ENCODE measurements at places on chromosomes 2 and 18. TPM values are rescaled to one million over a fixed set of nuclear protein-coding genes. Genes with fewer than 3 reads are reported as not detected.

Gene CFAP65
- 0.12 TPM for total RNA-seq

Gene FAM124B
- total RNA-seq: not detected

Gene CERKL
- not detected for total RNA-seq

Gene TEX44
- not detected for total RNA-seq

Gene MPHOSPH10
- total RNA-seq: 21.7 TPM

Gene TPO
- not detected for total RNA-seq

Gene AQP12A
- total RNA-seq: not detected

Gene GBX2
- 0.24 TPM for total RNA-seq

Gene MDH1B
- 1.2 TPM for total RNA-seq

Gene CRYGD
- total RNA-seq: not detected

Gene NCOA1
- total RNA-seq: 8.3 TPM

Gene SNED1
- total RNA-seq: 63.7 TPM

- DNase-seq: peak; percentile 97
These were observed 6.6 kb upstream of the CYP27C1 start for GRCh38 chr2:127226520-127227263.

DNA sequence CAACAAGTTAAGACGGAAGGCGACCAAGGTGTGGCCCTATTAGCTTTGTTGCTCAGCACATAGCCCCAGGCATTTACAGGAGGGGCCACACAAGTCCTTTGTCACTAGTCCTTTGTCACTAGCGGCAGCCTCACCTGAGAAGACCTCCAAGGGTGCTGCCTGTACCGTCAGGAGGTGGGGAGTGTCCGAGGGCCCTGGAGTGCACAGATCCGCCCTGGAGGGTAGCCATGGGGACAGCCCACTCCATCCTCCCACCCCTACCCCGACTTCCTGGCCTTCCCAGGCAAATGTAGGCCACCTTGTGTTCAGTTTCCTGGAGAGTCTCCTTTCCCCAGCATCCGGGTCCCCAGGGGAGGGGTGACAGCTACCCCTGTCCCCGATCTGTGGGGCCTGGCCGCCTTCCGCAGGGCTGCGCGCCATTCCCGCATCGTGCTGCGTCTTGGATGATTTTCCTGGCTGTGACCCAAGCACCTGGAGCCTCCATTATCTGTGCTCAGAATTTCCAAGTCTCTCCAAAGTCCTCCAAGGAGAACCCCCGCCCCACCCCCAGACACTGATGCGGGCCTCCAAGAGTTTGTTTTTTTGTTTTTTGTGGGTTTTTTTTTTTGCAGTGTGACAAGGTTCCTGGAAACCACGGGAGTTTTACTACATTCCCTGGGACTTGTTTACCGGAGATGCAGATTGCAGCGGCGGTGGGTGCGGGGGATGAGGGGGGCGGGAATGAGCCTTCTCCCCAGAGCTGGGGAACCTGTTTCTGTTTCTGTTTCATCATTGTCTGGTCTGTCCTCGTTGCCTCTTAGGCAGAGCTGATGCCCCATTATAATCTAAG lies 28.6 kb downstream of the TEX44 start:
- no peak for DNase-seq

- DNase-seq: no peak
These were observed 81.6 kb upstream of the TMEM17 start for GRCh38 chr2:62587592-62587991.

DNA sequence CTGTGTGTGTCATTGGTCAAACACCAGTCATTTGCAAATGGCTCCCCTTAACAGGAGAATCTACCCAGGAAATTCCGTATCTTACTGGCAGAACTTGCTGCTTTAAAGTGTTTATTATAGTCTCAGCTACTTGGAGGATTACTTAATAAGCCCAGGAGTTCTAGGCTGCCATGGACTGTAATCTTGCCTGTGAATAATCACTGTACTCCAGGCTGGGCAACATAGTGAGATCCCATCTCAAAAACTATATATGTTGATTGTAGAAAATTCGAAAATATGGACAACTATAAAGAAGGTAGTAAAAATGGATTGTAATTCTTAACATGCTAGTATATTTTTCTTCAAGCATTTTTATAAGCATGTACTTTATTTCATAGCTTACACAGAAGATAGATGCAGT lies 4.5 kb downstream of the ATIC start:
- no peak for DNase-seq

DNA sequence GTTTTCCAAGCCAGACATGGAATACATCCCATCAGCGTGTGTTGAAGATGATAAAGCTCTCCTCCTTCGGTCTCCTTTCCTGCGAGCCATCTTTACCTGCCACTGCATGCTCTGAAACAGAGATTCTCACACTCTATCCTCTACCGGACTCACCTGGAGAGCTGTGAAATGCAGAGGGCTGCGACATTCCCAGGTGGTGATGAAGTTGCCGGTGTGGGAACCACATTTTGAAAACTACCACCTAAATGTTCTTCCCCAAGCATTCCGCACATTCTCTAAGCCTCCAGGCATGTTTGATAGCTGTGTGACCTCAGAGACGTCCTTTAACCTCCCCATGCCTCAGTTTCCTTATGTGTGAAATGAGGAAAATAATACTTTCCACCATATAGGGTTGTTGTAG lies 226.2 kb upstream of the RAB6C start:
- no peak for DNase-seq

DNA sequence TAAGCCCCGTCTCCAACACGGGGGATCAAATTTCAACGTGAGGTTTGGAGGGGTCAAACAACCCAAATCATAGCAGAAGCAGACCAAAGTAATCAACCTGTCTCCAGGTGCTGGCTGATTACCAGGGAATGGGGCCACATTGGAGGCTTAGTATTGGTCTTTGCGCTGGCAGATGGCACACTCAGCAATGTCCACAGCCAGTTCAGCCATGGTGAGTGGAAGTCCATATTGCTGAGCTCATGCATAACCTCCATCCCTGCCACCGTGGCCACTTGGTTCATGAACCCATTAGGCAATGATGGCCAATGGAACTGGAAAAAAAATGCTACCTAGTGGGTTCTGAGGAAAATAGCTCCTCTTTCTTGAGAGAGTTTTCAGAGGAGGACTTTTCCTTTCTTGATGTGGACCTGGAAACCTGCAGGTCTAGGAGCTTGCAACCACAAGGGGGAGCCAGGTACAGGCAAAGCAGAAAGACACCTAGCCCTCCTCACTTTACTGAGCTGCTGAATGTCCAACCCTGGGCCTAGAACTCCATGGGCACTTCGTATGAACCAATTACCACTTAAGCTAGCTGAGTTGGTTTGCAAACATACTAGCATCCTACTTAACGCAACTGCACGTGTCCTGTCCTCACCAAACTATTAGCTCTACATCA lies 128.0 kb upstream of the GYPC start:
- DNase-seq: peak; percentile 47

DNA sequence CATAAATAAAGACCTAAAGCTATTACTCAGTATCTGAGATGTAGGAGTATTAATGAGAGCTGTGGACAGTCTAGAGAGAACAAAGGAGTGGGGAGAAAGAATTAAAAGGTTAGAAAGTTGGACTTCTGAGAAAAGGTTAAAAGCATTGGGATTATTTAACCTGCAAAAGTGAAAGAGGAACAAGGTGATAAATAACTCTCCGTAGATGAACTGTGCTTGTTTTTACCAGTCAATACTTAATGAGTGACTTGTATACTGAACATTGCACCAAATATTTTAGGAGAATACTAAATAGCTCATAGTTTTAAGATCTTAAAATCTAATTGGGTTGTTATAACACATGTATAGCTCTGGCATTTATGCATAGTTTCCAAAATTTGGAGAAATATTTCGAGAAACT lies 137.5 kb downstream of the GPD2 start:
- no peak for DNase-seq

- no peak for DNase-seq
These were observed 4.3 kb downstream of the ITPRID2 start for GRCh38 chr2:181895818-181896217.

GRCh38 chr2:133777574-133777960 lies 209.3 kb upstream of the NCKAP5 start:
- DNase-seq: peak; percentile 77

DNA sequence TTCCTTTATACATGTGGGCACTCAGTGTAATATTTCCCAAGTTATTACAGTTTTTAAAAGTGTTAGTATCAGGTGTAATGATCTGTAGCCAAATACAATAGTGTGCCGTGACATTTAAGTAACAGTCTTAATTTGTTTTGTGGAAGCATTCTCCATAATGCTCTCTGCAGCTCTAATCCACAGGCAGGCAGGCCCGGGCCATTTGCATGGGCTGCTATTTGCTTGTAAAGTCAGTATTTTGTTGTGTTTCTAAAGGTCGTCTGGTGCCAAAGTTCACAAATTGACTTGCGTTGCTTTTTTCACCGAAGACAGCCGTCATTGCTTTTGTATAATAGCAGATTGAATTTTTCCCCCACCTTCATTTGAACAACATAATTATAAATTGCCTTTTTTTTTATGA lies 153.0 kb downstream of the GBX2 start:
- no peak for DNase-seq

GRCh38 chr2:37976411-37976810 lies 51.3 kb downstream of the RMDN2 start:
- no peak for DNase-seq

DNA sequence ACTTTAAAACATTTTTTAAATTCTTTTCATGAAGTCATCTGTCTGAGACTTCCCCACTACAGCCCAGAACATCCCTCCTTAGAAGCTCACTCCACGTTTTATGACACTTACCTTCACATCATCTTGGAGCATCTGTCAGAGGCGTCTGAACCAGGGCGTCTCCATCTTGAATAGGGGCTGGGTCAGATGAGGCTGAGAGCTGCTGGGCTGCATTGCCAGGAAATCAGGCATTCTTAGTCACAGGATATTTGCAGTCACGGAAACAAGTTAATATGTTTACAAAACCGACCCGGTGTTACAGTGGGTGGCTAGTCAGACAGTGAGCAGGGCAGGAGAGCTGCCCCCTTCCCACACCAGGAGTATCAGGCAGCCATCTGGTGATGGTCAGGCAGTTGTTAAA lies 456.5 kb downstream of the FBXO15 start:
- peak; percentile 83 for DNase-seq

- no peak for DNase-seq
These were observed 368.7 kb upstream of the RAB6C start for GRCh38 chr2:129610766-129611165.

DNA sequence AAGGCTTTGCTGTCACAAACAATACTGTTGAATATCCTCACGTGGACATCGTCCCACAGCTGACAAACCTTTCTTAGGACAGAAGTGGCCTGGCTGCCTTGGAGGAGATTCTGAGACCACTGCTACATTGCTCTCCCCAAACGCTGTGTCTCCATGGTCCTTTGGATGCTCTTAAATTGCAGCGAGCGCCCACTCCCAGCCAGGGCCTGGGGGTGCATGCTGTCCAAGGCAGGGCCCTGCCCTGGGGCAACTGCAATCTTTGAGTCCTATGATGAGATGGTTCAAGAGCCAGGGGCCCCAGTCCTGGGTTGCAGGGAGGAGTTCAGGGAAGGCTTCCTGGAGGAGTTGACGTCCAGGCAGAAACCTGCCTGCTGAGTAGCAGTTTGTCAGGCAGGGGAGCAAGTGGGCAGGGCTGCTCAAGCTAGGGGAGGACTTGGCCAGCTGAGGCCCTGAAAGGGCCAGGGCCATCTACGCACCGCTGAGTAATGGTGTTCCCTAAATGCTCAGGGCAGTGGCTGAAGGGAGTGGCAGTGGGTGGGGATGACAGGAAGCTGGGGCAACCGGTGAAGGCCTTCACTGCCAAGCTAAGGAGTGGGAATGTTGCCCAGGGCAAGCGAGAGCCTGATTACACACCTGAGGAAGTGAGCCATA lies 10.8 kb upstream of the SDC1 start:
- DNase-seq: peak; percentile 33

GRCh38 chr2:30268296-30268871 lies 37.0 kb downstream of the LBH start:
- no peak for DNase-seq

DNA sequence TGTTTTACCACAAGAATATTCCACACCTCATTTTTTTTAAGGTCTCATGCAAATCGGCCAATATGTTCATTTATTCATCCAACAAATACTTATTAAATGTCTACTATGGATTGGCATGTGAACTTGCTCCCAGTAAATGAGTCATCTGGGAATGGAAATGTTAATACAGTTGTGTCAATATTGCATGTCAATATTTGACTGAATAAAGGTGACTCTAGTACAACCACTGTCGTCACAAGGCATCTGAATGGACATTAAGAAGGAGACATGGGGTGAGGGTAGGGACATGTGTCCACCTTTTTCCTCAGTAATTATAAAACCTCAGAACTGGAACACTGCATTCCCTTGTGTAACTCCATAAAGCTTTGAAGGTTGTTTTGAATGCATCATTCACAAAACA lies 365.4 kb downstream of the ADCYAP1 start:
- DNase-seq: no peak

DNA sequence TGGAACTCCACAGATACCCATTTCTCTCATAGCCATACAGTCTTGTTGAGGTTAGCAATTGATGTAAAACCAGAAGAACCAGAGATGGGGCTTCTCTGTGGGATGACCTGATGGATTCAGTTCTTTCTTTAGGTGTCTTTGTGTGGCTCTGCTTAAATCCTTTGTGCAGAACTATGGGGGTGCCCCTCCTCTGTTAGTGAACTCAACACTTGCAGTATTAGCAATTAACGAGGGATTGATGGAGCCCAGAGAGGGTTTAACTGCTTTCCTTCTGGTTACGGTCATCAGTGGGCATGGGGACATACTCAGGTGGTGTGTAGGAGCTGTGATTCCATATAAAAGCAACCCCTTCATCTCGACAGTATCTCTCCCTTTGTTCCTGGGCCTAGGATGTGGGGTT lies 406.8 kb upstream of the FAM98A start:
- no peak for DNase-seq

GRCh38 chr2:113058998-113059960 lies at the start of gene IL36RN:
Gene IL36RN (plus strand): TSS chr2:113059198. CDS start chr2:113059439, 241 bp downstream.
- DNase-seq: no peak

- DNase-seq: peak; percentile 61
These were observed 65.4 kb upstream of the HNRNPA3 start for GRCh38 chr2:177147093-177147694.

- peak; percentile 6 for DNase-seq
These were observed 9.6 kb upstream of the LRP1B start for GRCh38 chr2:142140434-142140845.

- DNase-seq: no peak
These were observed 710.6 kb upstream of the ID2 start for GRCh38 chr2:7971248-7971647.

- peak; percentile 68 for DNase-seq
These were observed 175.7 kb downstream of the SOCS6 start for GRCh38 chr18:70464343-70465114.

DNA sequence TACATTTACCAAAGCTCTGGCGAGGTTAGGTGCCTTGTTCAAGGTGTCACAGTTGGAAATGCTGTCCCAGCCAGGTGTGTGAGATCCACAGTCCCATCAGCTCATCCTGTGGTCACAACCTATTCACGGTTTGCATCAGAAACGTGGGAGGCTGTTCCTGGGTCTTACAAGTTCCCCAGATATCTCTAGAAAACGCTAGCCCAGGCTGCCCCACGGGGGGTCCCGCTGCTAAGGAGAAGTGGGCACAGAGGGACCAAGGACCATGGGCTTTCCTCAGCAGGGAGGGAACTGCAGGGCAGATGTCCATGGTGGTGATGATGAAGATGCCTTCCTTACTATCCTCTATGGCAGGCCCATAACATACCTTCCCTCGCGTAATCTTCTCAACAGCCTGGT lies 649 bp downstream of the FECH start:
- DNase-seq: no peak

GRCh38 chr2:76870011-76870410 lies 652.2 kb downstream of the LRRTM4 start:
- DNase-seq: no peak

- peak; percentile 95 for DNase-seq
These were observed 60.1 kb downstream of the LIMS1 start for GRCh38 chr2:108594132-108594981.

Data from RPMI7951 (cell line).